Occipital lobe (tissue), 3 donors: ENCODE measurements at places on chromosomes 7 and 10.

DNA sequence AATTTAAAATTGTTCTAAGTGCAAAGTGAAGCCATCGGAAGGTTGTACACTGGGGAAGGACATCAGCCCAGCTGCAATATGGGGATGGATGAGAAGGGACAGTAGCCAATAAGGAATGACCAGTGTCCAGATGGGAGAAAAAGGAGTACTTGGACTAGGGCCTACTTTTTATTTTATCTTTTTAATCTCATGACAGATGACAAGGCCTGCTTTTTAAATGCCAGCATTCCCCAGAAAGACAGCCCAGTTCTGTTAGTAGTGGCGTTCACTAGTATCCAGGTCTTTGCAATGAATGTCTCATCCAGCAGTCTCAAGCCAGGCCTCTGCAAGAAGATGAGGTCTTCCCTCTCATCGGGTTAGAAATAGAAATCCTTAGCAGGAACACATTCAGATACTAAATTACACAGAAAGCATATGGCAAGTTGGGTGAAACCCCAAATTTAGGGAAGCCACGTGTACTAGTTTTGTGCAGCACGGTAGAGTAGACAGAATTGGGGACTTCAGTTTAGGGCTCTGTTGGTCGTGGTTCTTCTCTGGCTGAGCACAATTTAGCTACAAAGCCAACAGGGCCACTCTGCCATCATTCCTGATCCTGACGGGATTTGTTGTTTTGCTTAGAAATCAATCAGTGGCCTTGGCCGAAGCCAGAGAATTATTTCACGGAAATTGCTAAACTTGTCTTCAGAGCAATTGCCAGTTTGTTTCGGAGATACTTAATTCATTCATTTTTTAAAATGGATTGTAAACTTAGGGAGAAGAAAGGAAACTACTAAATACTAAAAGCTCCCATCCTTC lies 227.8 kb downstream of the ARHGAP21 start:
- no peak for DNase-seq

DNA sequence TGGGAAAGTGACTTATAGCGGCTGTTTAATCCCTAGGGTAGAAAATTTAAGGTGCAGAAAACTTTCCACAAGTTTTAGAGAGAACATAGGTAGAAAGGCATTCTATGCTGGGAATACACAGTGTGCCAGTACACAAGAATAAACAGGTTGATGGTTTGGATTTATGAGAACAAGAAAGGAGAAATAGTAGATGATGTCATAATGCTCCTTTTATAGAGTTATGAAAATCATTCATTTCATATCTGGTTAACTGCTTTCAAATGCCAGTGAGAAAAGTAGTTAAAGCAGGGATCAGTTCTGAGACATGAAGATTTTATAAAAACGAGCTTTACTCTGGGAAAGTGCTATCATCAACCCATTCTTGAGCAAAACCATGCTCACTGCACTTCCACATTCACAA lies 311.4 kb downstream of the PARD3 start:
- no peak for DNase-seq

DNA sequence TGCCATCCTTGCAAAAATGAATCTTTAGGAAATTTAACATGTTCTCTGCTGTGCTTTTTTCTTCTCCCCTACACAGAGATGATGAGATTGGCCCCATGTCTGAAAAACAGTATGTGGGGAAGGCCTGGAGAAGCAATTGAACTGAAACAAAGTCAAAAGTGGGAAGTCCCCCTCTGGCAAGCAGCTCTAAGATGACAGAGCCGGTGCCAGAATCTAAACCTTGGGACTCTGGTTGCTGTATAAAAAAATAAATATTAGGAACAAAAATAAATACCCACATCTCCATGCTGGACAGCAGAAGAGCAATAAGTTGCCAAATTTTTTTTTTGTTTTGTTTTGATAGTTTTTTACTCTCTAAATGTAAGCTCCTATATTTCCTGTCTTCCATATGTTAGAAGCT lies 51.8 kb upstream of the TRIL start:
- DNase-seq, result no peak

GRCh38 chr7:18570890-18571478 lies 75.4 kb downstream of the HDAC9 start:
- no peak for DNase-seq

DNA sequence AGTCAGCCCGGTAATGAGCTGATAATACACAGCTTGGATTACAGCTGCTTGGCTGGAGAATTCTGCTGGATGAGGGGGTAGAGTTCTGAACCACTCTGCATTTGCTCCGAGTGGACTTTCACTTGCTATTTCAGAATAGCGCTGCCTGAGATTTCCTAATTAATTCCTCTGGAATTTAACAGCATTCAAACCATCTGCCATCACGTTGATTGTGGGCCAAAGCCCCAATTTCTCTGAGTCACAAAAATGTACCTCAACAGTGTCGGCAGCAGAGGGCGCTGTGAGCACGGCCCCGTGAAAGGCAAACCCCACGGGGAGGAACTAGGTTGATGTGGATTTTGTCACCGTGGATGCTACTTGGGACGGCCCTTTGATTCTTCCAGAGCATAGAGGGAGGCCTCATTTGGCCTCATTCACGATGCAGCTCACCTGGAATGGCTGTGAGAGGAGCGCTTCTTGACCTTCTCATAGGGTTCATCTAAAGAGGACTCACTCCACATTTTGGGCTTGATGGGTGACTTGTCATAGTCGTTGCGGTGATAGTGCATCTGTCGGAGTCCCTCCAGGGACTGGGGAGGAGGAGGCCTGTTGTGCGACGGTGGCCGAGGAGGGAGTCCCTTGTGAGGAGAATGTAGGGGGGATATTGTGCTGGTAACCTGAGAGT lies 73.3 kb downstream of the PRPF18 start:
- DNase-seq, result peak; percentile 72

DNA sequence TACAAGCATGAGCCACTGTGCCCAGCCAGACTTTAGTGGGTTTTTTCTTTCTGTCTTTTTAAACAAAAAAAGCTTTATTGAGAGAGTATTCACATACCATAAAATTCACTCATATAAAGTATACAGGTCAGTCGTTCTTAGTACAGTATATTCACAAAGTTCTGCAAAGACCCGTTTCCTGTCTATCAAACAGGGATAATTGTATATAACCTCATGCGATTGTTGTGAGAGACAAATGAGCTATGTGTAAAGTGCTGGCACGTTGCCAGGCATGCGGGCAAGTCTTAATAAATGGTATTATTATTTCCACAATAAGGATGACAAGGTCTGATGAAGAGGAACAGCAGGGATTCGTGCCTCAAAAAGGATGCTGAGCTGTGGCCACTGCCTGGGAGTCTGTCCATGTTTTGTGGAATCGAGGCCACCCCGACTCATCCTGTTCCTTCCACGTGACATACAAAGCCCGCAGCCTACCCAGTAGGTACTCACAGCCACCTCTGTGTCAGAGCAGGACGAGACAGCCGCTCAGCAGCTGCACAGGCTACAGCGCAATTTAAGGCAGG lies 51.6 kb downstream of the SMKR1 start:
- DNase-seq, result peak; percentile 27
